ENCODE measurements at places on chromosomes 5 and 9. TPM values are rescaled to one million over a fixed set of nuclear protein-coding genes. Genes with fewer than 3 reads are reported as not detected.

GRCh38 chr9:136303825-136304416, at the start of gene CCDC187:
Gene CCDC187, minus strand, starts transcription at chr9:136304094. Its CDS starts 264 bp downstream, at chr9:136303830.
- H3K27me3 ChIP-seq: peaks cover under 1% of the 10 kb centered on the region
- DNase-seq: no peak
- H3K4me1 ChIP-seq: no peaks in the 10 kb centered on the region
- H3K4me3 ChIP-seq: no peak within 1 kb of the TSS
- no peak within 1 kb of the TSS for H3K27ac ChIP-seq

GRCh38 chr5:56814963-56815657, at the start of gene MAP3K1:
Gene MAP3K1, plus strand, starts transcription at chr5:56815549. Its CDS starts 25 bp downstream, at chr5:56815574.
- no peaks in the 10 kb centered on the region for H3K27me3 ChIP-seq
- DNase-seq: peak; percentile 97
- peak within 1 kb of the TSS; percentile 97 for H3K27ac ChIP-seq

GRCh38 chr9:121735793-121736770, 84.6 kb downstream of the DAB2IP start:
- no peak overlapping the region for H3K4me3 ChIP-seq
- no peaks in the 10 kb centered on the region for H3K27me3 ChIP-seq
- H3K27ac ChIP-seq: peak overlapping the region; percentile 90
- H3K4me1 ChIP-seq: peaks cover 83% of the 10 kb centered on the region
- H3K36me3 ChIP-seq: no peaks in the 10 kb centered on the region
- peak; percentile 94 for DNase-seq

DNA sequence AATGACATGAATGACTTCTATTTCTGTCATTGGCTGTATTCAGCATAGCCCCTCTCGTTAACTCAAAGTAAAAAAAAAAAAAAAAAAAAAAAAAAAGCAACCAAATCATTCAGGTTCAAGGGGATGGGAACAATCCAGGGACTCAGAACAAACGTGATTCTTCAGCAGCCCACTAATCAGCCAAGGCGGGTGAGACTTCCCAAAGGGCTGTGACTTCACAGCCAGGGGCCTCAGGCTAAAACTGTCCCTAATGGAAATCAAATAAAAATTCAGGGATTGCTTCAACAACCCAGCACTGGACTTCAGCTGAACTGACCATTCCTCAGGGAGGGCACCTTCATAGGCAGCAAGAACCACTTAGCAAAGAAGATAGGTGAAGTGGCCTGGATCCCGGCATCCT, 86.2 kb upstream of the FAM169A start:
- no peaks in the 10 kb centered on the region for H3K36me3 ChIP-seq
- no peak overlapping the region for H3K27ac ChIP-seq
- no peaks in the 10 kb centered on the region for H3K27me3 ChIP-seq
- DNase-seq: no peak

GRCh38 chr5:174736331-174736721, 11.9 kb downstream of the MSX2 start:
- H3K27ac ChIP-seq: no peak overlapping the region
- no peaks in the 10 kb centered on the region for H3K36me3 ChIP-seq
- peaks cover 31% of the 10 kb centered on the region for H3K27me3 ChIP-seq
- no peaks in the 10 kb centered on the region for H3K4me1 ChIP-seq

Gene SURF1
- 36.5 TPM for total RNA-seq

Gene ANKRD18A
- 0.67 TPM for total RNA-seq

Data from upper lobe of left lung (tissue), 6 donors.